ENCODE measurements at places on chromosomes 1 and 21. TPM values are rescaled to one million over a fixed set of nuclear protein-coding genes. Genes with fewer than 3 reads are reported as not detected.

GRCh38 chr1:118588566-118588965, 399.6 kb downstream of the TBX15 start:
- H3K4me3 ChIP-seq, result no peak overlapping the region
- no peaks in the 10 kb centered on the region for H3K36me3 ChIP-seq
- H3K27ac ChIP-seq, result no peak overlapping the region
- no peak for DNase-seq

DNA sequence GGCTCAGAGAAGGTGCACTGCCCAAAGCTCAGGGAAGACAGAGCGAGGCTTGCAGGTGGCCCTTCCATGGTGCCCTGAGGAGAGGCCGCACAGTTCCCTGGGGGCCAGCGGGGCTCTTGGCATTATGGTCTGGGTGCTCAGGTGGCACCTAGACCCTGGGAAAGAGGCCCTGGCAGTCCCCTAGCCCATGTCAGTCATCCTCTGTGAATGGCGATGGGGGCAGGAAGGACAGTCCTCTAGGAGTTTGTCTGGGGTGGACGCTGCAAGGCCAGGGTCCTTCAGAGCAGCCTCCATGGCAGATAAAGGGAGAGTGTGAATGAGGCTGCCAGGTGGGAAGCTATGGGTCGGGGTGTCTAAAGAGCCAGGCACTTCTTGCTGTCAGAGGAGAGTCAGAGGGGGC, 345.9 kb upstream of the VAMP3 start:
- no peak for DNase-seq
- no peaks in the 10 kb centered on the region for H3K27me3 ChIP-seq
- H3K4me1 ChIP-seq, result no peaks in the 10 kb centered on the region
- no peaks in the 10 kb centered on the region for H3K36me3 ChIP-seq
- no peak overlapping the region for H3K4me3 ChIP-seq
- no peak overlapping the region for H3K27ac ChIP-seq

DNA sequence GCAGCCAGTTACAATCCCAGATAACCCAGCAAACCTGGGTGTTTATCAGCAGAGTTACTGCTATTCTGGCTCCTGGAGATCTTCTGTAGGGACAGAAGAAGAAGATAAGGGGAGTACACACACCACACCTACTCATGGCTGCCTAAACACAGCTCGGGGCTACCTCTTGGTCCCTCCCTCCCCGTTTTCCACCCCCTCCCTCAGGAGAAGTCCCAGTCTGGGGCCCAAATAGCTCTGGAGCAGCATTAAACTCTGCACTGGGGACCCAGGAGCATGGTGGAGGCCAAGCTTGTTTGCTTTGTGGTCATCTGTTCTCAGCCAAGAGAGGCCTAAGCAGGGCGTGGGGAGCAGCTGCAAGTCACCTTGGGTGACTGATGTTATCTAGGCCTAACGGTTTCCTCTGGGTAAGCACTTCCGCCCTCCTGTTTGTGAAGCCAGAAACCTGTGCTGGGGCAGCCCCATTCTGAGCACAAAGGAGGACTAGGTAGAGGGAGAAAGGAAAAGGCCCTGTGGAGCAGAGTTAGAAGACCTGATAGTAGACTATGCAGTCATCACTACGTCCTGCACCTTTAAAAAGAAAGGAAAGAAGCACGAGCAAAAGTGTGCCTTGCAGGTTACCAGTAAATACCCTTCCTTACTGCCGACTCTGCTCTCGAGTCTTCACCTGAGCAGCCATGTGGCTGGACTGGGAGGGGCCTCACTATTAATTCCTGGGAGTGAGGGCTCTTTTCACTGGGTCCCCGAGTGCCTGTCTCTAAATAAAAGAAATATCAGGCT, 2.0 kb upstream of the RCSD1 start:
- DNase-seq, result no peak
- H3K27me3 ChIP-seq, result peaks cover 47% of the 10 kb centered on the region
- no peaks in the 10 kb centered on the region for H3K36me3 ChIP-seq
- H3K4me1 ChIP-seq, result no peaks in the 10 kb centered on the region

DNA sequence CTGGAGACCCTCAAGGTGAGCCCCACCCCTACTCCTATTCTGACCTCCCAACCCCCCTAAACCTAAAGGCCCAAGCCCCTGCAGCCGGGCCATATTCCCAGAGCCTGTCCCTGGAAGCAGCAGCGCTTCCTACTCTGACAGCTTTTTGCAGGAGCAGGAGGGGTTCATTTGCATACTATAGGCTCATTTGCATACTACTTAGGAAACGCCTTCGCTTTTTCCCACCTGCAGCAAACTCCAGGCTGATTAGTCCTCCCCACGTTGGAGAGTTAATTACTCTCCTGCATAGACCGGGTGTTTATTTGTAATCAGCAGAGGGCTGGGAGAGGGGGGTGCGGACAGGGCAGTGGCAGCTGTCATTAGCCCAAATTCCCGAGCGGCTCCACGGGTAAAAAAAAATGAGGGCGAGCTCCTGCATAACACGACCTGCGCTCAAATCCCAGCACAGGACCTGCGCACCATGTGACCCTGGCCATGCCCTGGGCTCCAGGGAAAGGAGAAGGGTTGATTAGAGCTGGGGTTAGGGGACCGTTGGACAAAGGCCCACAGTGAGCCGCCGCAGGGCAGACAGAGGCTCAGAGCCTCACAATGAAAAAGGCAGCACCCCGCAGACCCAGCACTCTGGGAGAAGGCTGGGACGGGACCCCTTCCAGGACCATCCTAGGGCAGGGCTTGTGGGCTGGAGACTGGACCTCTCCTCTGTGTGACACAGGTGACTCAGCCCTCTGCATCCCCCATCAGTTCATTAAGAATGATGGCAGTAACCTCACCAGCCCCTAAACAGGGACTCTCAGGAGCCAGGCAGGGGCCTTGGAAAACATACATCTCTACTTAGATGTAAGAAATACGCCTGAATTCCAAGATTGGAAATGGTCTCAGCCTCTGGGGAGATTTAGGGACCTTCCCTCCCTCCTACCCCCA, 9.9 kb upstream of the C1QA start:
- H3K4me1 ChIP-seq, result peaks cover 4% of the 10 kb centered on the region
- H3K27ac ChIP-seq, result no peak overlapping the region
- no peaks in the 10 kb centered on the region for H3K36me3 ChIP-seq
- peak; percentile 70 for DNase-seq
- H3K27me3 ChIP-seq, result no peaks in the 10 kb centered on the region
- H3K4me3 ChIP-seq, result no peak overlapping the region

DNA sequence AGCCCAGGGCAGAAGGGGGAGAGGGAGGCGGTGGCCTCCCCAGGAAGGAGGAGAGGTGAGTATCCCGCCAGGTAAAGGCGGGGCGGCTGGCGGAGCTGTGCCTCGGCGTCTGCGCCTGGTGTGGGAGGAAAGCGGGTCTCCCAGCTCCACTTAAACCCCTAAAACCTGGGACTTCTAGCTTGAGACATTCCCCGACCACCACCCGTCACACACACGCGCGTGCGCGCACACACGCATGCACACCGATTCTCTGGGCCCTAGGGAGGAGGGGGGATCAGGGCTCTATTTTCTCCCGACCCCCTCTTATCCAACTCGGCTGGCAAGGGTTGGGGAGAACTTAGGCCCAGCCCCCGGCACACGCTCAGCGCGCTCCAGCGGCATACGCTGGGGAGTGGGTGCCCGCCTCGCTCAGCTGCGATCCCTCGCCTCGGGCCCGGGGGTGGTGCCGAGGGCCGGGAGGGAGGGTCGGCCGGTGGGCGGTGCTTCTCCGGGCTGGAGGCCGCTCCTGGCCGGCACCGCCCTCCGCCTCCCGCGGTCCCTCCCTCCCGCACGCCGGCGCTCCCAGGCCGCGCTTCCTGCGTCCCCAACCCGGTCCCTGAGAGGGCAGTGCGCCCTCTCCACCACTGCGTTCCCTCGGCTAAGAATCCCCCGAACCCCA, at the start of gene TMEM51:
Gene TMEM51 (plus strand): TSS at position 564 of the 658 bp plus-strand sequence. CDS start 61,341 bp downstream, outside the sequence.
- H3K4me3 ChIP-seq, result peak within 1 kb of the TSS; percentile 89
- H3K4me1 ChIP-seq, result peaks cover 23% of the 10 kb centered on the region
- peak; percentile 93 for DNase-seq
- H3K27ac ChIP-seq, result no peak within 1 kb of the TSS
- no peaks in the 10 kb centered on the region for H3K36me3 ChIP-seq
- H3K27me3 ChIP-seq, result peaks cover 5% of the 10 kb centered on the region

DNA sequence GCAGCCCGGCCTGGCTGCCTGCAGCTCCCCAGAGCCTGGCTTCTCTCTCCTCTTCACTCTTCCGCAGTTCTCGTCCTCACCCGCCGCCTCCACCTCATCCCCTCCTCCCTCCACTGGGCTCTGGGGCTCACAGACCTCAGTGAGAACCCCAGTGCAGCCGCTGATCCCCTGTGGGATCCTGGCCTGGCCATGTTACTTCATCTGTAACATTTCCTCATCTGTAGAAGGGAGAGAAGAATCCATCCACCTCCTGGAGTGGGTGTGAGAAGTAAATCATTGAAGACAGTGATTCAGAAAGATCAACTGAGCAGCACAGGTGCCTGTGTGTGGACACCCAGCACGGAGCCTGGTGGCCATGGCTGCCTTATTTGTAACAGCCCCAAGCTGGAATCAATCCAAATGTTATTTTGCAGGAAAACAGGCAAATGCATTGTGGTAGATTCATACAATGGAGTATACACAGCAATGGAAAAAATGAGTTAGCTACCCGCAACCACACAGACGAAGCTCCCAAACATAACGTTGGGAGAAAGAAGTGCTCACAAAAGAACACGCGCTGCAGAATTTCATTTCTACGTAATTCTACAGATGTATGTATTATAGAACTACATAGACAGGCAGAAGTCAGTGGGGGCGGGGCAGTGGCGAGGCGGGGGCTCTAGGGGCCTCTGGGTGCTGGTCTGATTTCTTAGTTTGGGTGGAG, 8.7 kb downstream of the LAPTM5 start:
- H3K27ac ChIP-seq, result no peak overlapping the region
- H3K36me3 ChIP-seq, result no peaks in the 10 kb centered on the region
- H3K4me3 ChIP-seq, result no peak overlapping the region
- peak; percentile 60 for DNase-seq
- H3K27me3 ChIP-seq, result no peaks in the 10 kb centered on the region

GRCh38 chr1:210697185-210697584, 368.5 kb downstream of the HHAT start:
- H3K4me1 ChIP-seq, result peaks cover 2% of the 10 kb centered on the region
- H3K27ac ChIP-seq, result no peak overlapping the region
- no peak overlapping the region for H3K4me3 ChIP-seq
- H3K27me3 ChIP-seq, result no peaks in the 10 kb centered on the region
- peak; percentile 73 for DNase-seq
- H3K36me3 ChIP-seq, result no peaks in the 10 kb centered on the region

DNA sequence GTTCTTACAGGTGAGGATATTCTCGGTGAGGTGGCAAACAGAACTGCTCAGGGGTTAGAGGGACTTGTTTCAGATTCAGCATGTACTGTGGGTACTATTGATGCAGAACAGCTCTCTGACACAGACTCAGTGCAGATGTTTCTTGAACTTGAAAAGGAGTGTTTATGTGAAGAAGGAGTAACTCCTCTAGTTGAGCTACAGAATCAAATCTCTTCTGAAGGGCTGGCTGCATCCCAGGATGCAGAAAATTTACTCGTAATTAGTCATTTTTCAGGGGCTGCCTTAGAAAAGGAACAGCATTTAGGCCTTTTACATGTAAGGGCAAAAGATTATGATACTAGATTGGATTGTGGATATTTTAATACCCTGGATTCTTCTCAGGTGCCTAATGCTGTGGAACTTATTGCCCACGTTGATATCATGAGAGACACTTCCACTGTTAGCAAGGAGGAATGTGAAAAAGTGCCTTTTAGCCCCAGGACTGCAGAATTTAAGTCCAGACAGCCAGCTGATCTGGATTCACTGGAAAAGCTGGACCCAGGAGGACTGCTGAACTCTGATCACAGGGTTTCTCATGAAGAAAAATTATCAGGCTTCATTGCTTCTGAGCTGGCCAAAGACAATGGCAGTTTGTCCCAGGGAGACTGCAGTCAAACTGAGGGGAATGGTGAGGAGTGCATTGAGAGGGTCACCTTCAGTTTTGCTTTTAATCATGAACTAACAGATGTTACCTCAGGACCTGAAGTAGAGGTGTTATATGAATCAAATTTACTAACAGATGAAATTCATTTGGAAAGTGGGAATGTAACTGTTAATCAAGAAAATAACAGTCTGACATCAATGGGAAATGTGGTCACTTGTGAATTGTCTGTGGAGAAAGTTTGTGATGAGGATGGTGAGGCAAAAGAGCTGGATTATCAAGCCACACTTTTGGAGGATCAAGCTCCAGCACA, 79.6 kb upstream of the BMP8A start:
- H3K36me3 ChIP-seq, result peaks cover 44% of the 10 kb centered on the region
- H3K27ac ChIP-seq, result no peak overlapping the region
- H3K4me3 ChIP-seq, result peak overlapping the region; percentile 89
- H3K27me3 ChIP-seq, result no peaks in the 10 kb centered on the region
- peaks cover 19% of the 10 kb centered on the region for H3K4me1 ChIP-seq

GRCh38 chr1:41876576-41877445, 41.9 kb downstream of the HIVEP3 start:
- peaks cover 30% of the 10 kb centered on the region for H3K4me1 ChIP-seq
- no peak overlapping the region for H3K4me3 ChIP-seq
- H3K36me3 ChIP-seq, result no peaks in the 10 kb centered on the region
- no peak overlapping the region for H3K27ac ChIP-seq
- H3K27me3 ChIP-seq, result no peaks in the 10 kb centered on the region

DNA sequence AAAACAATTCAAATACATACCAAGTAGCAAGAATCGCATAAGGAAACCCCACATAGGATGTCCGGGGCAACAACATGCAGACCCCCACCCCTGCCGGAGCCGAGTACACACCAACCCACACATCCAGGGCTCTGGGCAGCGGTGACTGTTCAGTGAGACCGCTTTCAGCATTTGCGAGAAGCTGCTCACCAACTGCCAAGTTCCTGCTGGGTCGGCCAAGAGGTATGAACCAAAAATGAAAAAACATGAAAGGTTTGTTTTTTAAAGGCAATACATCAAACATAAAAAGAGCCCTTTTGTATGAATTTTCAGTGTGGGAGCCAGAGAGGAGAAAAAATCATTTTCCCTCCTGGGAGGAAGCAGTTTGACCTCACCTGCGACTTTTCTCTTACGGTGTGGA, 92.3 kb downstream of the SIM2 start:
- no peaks in the 10 kb centered on the region for H3K27me3 ChIP-seq
- DNase-seq, result no peak
- no peak overlapping the region for H3K4me3 ChIP-seq

- peaks cover 4% of the 10 kb centered on the region for H3K4me1 ChIP-seq
- DNase-seq, result no peak
- H3K36me3 ChIP-seq, result no peaks in the 10 kb centered on the region
- H3K4me3 ChIP-seq, result no peak overlapping the region
Measured at GRCh38 chr1:101683561-101683960, 313.2 kb downstream of the OLFM3 start.

- no peak within 1 kb of the TSS for H3K4me3 ChIP-seq
- no peaks in the 10 kb centered on the region for H3K36me3 ChIP-seq
- no peaks in the 10 kb centered on the region for H3K4me1 ChIP-seq
- no peaks in the 10 kb centered on the region for H3K27me3 ChIP-seq
Measured at GRCh38 chr1:26317612-26318337, at the start of gene CD52. Gene CD52, plus strand, starts transcription at chr1:26317958. Its CDS starts 60 bp downstream, at chr1:26318018.

CYP4A22 gene
- total RNA-seq, result not detected

GRIK3 gene
- 33.2 TPM for total RNA-seq

XCL2 gene
- not detected for total RNA-seq

LIPI gene
- not detected for total RNA-seq

CYYR1 gene
- 11.3 TPM for total RNA-seq

CHIA gene
- not detected for total RNA-seq

PPFIA4 gene
- total RNA-seq, result 4.3 TPM

GNG12 gene
- 9.3 TPM for total RNA-seq

HSF2BP gene
- total RNA-seq, result 2.3 TPM

TDRD5 gene
- total RNA-seq, result 0.29 TPM

RPL22 gene
- total RNA-seq, result 409 TPM

Measured in endodermal cell (in vitro differentiated cells).